ENCODE measurements at places on chromosomes 11 and 22.

GRCh38 chr22:18010266-18010665 lies 14.1 kb downstream of the MICAL3 start:
- no peak for DNase-seq

GRCh38 chr11:87604350-87604749 lies 566.6 kb downstream of the TMEM135 start:
- no peak for DNase-seq

- no peak for DNase-seq
Measured at GRCh38 chr11:123052901-123053721, 8.8 kb downstream of the HSPA8 start.

- DNase-seq = no peak
Measured at GRCh38 chr11:71481101-71481960, 28.3 kb downstream of the NADSYN1 start.

GRCh38 chr11:34250732-34251588 lies 106.8 kb downstream of the ABTB2 start:
- peak; percentile 59 for DNase-seq

GRCh38 chr11:8338138-8338537 lies 74.5 kb upstream of the LMO1 start:
- peak; percentile 95 for DNase-seq

DNA sequence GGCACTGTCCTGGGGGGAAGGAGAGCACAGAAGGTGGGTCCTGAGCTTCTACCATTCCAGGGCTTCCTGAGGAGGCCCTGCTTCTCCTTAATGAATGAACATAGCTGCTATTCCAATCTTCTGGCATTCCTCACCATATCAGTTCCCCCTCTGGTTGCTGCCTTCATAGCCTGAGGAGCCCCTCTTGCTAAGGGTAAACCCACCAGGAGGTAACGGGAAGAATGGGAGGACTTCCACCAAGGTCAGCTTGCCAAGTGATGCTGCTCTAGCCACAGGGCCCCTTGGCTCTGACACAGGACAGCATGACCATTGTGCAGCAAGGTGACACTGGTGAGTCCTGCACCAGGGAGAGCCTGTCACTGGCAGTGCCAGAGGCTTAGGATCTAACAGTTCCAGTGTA lies 1022.5 kb downstream of the TBC1D22A start:
- no peak for DNase-seq

DNA sequence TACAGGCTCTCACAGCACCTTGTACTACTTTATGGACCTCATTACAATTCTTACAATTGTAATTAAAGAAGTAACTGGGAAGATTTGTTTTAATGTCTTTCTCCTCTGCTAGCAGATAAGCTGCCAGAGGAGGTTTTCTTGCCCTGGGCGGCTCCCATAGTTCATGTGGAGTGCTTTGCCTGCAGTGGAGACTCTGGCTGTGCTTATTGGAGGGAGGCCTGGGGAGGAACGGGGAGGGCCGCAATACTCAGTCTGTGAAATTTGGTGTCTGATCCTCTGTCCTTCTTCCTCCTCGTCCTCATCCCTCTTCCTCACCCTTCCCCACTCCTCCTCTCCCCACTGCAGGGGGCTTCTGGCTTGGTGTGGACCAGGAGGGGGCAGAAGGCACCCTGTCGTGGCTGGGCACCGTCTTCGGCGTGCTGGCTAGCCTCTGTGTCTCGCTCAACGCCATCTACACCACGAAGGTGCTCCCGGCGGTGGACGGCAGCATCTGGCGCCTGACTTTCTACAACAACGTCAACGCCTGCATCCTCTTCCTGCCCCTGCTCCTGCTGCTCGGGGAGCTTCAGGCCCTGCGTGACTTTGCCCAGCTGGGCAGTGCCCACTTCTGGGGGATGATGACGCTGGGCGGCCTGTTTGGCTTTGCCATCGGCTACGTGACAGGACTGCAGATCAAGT lies 5.6 kb downstream of the SLC35C1 start:
- no peak for DNase-seq

GRCh38 chr11:74695705-74696280 lies 35.4 kb downstream of the CHRDL2 start:
- DNase-seq = no peak

DNA sequence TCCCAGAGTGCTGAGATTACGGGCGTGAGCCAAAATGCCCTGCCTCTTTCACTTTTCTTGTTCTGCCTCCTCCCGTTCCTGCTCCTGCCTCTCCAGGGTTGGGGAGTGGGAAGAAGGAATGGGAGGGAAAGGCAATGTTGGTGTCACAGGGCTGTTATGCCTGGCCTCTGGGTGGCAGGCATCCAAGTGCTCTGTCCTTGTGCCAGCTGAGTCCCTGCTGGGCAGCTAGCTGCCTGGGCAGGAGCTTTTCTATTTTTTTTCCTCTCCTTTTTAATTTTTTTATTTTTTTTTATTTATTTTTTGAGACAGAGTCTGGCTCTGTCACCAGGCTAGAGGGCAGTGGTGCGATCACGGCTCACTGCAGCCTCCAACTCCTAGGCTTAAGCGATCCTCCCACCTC lies 4.1 kb upstream of the SAC3D1 start:
- DNase-seq = no peak

DNA sequence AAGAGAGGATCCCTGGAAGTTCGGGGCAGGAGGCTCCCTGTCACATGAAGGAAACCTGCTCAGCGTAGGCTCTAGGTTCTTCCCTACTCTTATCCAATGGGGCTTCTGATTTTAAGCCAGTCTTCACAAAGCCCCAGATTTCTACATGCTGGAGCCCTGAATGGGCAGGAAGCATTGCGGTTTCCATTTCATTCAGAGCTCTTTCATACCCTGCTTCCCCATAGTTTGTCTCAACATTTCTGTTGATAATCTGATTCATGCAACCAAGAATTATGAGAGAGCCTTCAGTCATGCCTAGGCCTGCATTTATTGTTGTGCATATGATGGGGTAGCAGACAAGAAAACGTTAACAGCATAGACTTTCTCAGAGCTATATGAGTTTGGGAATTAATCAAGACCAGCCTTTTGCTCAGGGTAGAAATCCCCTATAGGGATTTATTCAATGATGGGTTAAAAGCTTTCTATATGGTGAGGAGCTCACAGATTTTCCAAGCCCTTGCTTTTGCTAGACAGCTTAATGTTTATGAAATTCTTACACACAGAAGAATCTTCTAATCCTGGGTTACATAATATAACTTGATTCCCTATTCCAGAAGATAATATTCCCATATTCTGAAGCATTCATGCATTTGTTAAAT lies 15.9 kb downstream of the OR51B4 start:
- no peak for DNase-seq

GRCh38 chr22:19940536-19941364 lies 822 bp upstream of the COMT start:
- no peak for DNase-seq

- peak; percentile 59 for DNase-seq
Measured at GRCh38 chr11:68002938-68003845, 705 bp downstream of the UNC93B1 start.

DNA sequence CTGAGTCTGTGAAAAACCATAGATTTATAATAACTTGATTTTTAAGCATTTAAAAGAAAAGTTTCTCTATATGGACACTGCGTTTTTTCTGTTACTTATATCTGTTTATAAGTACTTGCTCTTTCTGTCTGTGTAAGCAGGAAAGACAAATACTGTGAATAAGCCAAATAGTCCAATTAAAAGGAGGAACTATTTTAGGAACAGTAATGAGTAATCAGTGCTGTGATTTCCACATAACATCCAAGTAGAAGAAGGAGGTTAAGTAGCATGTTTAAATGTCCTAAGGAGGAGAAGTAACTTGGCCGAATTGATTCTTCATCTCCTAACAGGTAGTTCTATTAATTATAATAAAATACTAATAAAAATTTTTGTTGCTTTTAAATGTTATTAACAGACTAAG lies 40.8 kb downstream of the ZNF214 start:
- no peak for DNase-seq

- DNase-seq = no peak
Measured at GRCh38 chr11:31793264-31793663, 17.9 kb downstream of the PAX6 start.

GRCh38 chr11:2853997-2854560 lies 31.5 kb downstream of the CDKN1C start:
- no peak for DNase-seq

DNA sequence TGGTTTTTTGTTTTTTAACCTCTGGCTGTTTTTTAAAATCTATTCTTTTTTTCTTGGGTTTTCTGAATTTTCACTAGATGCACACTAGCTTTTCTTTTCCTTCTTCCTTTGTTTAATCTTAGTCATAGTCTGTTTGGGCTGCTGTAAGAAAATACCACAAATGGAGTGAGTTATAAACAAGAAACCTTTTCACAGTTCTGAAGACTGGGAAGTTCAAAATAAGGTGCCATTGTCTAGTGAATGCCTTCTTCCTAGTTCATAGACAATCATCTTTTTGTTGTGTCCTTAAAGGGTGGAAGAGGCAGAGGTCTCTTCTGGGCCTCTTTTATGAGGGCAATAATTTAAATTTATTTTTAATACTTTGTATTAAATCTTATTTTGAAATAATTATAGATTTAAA lies 532.9 kb upstream of the ANO5 start:
- DNase-seq = no peak
